ENCODE measurements at places on chromosomes 4 and X.

GRCh38 chr4:93791570-93792195, 36.9 kb upstream of the ATOH1 start:
- DNase-seq = peak; percentile 12

DNA sequence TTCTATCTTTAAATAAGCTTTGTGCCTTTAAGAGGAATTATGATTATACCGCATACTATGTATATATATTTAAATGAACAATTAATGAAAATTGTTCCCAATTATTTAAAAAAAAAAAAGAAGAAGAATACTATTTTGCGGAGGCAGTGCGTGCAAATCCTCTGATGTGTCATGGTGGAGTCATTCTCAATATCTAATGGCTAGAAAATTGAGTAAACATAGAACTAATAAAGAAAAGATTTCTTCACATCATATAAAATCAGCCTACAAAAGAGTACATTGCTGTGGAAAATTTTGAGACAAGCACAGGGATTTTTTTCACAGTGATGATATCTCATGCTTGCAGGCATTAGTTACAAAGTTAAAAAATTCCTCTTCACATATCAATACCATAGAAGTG, 2.6 kb upstream of the EREG start:
- DNase-seq = no peak

GRCh38 chrX:139851730-139852129, 81.1 kb downstream of the ATP11C start:
- DNase-seq = no peak

- no peak for DNase-seq
Observed at GRCh38 chr4:125663896-125664767, 349.4 kb downstream of the FAT4 start.

DNA sequence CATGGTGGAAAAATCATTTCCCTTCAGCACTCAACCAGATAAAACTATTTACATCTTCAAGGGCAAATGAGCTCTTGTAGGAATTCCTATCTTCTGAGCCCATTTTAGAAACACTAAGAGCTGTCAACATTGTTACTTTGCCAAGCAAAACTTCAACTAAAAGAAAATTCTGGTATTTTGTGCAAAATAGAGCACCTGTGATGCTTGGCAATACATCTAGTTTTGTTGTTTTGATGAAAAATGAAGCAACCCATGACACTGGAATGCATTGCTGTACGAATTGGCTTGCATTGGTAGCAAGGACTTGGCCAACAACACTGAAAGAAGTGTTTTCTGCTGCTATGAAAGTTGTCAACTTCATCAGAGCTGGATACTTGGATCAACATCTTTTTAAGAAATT, 194.4 kb downstream of the COX18 start:
- DNase-seq = no peak

- DNase-seq = no peak
Observed at GRCh38 chr4:36260731-36261130, 16.4 kb upstream of the ARAP2 start.

DNA sequence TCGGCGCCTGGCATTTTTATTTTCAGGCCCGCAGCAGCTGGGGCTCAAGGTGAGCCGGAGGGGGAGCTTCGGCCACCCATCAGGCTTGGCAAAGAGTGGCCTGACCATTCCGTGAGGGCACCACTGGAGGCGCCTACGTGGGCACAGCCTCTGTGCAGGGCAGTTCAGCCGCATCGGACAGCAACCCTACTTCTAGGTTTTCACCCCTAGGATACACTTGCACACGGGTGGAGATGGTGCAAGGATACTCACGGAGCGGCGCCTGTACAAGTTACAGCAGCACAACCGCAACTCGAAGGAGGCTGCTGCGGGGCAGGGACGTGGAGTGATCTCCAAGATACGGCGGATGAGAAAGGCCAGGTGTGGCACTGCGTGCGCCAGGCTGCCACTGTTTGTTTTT, 10.8 kb downstream of the HCFC1 start:
- no peak for DNase-seq

DNA sequence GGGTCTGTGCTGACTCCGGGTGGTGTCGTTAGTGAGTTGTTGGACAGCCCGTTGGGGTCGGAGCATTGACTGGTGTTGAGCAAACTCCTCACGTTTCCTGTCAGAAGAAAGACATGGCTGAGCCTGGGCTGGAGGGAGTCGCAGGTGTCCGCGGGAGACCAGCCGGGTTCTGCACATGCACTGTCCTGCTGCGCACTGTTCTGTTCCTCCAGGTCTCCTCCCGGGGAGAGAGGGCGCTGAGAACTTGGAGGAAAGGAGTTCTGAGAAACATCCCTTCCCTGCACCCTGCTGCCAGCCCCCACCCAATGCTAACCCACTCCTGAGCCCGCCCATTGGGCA, 1.1 kb downstream of the ZNF141 start:
- no peak for DNase-seq

DNA sequence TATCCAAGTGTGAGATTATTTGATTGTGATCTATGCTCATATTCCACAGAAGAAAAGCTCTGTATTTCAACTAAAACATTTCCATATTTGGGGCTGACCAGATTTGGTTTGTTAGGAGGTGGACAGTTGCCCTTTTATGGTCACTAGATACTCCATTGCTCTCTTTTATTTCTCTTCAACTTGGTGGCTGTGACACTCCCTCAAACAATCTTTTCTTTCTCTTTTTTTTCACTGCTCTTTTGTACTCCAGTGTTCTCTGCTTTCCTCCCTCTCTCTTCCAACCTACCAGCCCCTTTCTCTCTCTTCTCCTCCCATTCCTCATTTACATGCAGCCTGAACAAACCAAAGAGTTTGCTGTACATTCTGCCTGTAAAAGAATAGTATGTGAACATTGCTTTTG, 48.8 kb downstream of the RBPJ start:
- no peak for DNase-seq

GRCh38 chrX:63424063-63424462, 72.9 kb upstream of the SPIN4 start:
- DNase-seq = no peak

DNA sequence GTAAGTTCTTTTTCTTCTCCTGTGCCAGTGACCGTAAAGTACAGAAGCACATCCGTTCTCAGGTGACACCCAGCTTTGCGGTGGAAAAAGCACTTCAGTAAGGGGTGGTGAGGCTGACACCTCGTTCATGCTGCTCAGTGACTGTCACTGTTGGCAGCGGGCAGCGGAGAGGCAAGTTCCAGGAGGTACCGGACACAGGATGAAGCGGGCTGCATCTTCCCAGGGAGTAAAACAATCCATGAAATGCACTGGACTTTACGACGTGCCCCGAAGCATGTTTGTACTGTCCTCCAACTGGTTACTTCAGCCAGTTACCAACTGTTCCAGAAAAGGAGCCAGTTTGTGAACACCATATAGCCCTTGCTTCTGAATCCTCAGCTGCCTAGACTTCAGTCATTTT, 110.7 kb downstream of the ZNF827 start:
- DNase-seq = no peak

- no peak for DNase-seq
Observed at GRCh38 chr4:7812231-7812857, 127.3 kb downstream of the AFAP1 start.

DNA sequence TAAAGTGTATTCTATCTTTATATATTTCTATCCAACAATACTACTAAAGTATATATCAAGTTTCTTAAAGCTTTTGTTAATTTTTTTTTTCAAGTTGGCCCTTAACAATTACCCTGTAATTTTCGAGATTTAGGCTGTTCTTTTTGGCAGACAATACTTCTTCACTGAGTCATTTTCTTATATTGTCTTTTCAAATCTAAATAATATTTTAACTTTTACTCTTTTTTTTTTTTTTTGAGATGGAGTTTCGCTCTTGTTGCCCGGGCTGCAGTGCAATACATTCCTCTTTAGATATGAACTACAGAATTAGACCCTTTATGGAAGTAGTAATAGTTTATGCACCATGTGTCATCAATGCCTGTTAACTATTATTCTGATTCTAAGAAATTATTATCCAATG, 120.7 kb downstream of the GLRA3 start:
- DNase-seq = no peak

GRCh38 chr4:92618968-92619367, 315.2 kb downstream of the GRID2 start:
- DNase-seq = no peak

DNA sequence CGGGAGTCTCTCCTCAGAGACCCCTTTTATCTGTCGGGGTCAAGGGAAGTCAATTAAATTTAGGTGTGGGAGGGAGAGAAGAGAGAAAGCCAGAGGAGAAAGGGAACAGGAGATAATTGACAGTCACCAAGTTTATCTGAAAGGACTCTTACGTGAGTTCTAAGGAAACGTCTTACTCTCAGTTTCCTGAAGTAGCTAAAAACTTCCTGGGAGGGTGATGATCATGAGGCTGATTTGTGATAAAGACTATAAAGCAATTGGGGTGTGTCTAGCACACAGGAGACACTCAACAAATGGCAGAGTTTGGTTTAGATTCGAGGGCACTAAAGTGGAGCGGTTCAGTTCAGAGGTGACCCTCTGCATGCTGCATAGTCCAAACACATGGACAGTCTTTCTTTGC, 254.1 kb downstream of the FBXW7 start:
- no peak for DNase-seq

GRCh38 chrX:49308604-49309269, 5.3 kb downstream of the GAGE10 start:
- no peak for DNase-seq

- DNase-seq = no peak
Observed at GRCh38 chr4:148716431-148717052, 274.3 kb upstream of the NR3C2 start.

- DNase-seq = peak; percentile 3
Observed at GRCh38 chr4:118280501-118281218, 72.1 kb downstream of the PRSS12 start.

DNA sequence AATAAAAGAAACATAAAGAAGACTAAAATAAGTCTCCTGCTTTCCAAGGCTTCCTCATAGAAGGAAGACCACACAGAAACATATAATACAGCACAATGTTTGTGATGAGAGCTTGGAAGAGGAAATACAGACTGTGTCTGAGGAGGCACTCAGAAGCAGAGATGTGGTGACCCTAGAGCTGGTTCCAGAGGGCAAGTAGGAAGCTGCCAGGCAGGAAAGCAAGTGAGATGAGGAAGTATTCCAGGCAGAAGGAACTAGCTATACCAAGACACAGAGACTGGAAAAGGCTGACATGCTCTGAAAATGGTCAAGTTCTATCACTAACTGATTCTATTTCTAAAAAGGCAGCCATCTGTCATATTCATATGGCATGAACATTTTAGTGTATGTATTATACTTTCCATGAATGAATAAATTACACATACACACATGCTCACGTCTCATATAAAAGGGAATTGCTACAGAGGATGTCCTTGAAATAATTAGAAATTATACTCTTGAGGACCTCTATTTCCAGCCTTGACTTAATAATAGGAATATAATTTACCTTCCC, 16.6 kb upstream of the HSFX2 start:
- DNase-seq = no peak

DNA sequence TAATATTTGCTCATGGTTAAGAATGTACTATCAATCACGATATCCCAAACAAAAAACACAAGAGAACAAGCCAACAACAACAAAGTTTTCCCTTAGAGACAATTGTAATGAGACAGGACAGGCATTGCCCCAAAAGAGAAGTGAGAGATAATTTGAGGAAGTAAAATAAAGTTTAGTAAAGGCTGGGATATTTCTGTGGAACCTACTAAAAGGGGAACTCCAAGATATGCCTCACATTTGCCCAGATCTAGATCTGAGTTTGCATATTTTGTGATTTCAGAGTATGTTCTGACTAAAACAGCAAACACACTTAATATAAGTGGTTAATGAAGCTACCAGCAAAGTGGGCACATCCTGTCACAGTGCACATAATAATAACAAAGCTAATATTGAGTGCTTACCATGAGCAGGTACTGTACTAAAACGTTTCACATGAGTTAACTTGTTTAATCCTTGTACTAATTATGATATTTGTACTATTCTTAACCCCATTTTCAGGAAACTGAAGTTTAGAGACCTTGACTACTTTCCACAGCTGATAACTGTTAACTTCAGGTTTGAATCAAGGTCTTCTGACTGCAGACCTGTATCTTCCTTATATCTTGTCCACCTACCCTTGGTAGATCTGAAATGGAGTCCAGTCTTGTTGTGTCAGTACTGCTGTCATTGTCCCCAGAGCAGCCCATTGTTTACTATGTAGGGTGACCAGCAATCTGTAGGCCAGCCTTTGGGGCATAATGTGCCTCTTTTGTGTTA, 26.0 kb upstream of the BMP2K start:
- DNase-seq = no peak

- no peak for DNase-seq
Observed at GRCh38 chr4:151431728-151432127, 22.8 kb downstream of the FHIP1A start.

- no peak for DNase-seq
Observed at GRCh38 chr4:183347566-183347965, 25.3 kb upstream of the CLDN24 start.

GRCh38 chrX:25020391-25020904, 4.7 kb upstream of the ARX start:
- DNase-seq = no peak

GRCh38 chr4:57640391-57641100, 530.4 kb upstream of the IGFBP7 start:
- no peak for DNase-seq

- no peak for DNase-seq
Observed at GRCh38 chrX:136259543-136259942, 8.3 kb upstream of the MAP7D3 start.

DNA sequence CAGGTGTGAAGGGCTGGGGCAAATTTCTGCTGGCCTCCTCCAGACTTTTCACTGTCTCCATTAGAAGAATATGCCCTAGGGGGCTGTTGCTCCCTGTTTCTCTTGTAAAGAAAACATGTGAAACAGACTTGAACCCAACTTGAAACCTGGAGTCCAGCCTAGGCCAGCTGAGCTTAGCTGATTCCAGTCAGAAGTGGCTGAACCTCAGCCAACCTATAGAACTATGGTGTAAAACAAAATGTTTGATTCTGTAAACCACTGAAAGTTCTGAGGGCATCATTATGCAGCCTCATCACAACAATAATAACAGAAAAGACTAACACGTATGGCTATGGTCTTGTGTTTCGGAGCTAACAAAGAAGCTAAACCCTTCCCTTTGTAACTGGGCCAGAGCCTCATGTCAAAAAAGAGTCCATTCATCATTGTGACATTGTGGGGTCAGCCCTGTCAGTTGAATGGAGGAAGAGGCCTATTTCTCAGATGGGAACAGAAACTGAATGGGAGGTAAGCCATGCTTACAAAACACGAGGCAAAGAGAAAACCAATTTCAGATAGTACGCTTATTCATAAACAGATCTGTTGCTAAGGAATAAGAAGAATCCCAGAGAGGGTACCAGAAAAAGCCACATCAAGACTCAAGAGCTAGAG, 34.1 kb downstream of the SETD7 start:
- no peak for DNase-seq

GRCh38 chr4:169841776-169842175, 84.0 kb upstream of the HPF1 start:
- DNase-seq = no peak

GRCh38 chr4:71240094-71240493, 98.7 kb upstream of the SLC4A4 start:
- DNase-seq = no peak

DNA sequence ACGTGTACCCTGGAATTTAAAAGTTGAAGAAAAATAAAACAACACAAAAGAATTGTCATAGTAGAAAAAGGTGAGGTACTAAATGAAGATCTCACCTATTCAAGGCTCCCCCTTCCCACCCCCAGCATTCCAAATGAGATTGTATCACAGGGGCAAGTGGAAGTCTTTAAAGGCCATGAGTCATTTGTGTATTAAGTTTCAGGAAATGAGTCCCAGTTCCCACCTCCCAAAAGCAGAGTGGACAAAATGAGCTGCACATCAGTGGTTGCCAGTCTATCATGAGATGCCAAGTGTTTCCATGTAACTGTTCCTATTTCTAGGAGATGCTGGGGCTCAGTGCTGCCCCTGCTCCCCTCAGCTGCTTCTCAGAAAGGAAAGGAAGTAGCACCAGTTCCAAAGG, 20.1 kb downstream of the ARHGEF9 start:
- DNase-seq = no peak
